Muscle of leg (tissue), 16 donors: ENCODE measurements at places on chromosomes 5 and 9. TPM values are rescaled to one million over a fixed set of nuclear protein-coding genes. Genes with fewer than 3 reads are reported as not detected.

PKD2L2 gene
- polyA plus RNA-seq = 0.21 TPM

LCN12 gene
- polyA plus RNA-seq = 5.3 TPM

CDC20B gene
- polyA plus RNA-seq = not detected

PCDHGA10 gene
- 1.3 TPM for polyA plus RNA-seq

ZBED3 gene
- polyA plus RNA-seq = 9.5 TPM

TOR4A gene
- 3.6 TPM for polyA plus RNA-seq

RNF180 gene
- 1.6 TPM for polyA plus RNA-seq

FGF10 gene
- polyA plus RNA-seq = 2.6 TPM

SECISBP2 gene
- polyA plus RNA-seq = 31.9 TPM

CDH6 gene
- 2.6 TPM for polyA plus RNA-seq

CRHBP gene
- 0.50 TPM for polyA plus RNA-seq

KIAA0825 gene
- polyA plus RNA-seq = 1.6 TPM

PGGT1B gene
- polyA plus RNA-seq = 15.2 TPM

GARIN3 gene
- polyA plus RNA-seq = not detected

PCDHB8 gene
- 2.7 TPM for polyA plus RNA-seq

ACER2 gene
- 1.3 TPM for polyA plus RNA-seq

HTR4 gene
- polyA plus RNA-seq = not detected

BTNL3 gene
- polyA plus RNA-seq = 0.07 TPM

SNCAIP gene
- polyA plus RNA-seq = 8.9 TPM

GAPT gene
- polyA plus RNA-seq = 0.51 TPM

ROR2 gene
- 2.3 TPM for polyA plus RNA-seq

PCDHB11 gene
- 2.1 TPM for polyA plus RNA-seq

GZMA gene
- 0.25 TPM for polyA plus RNA-seq

RANBP3L gene
- 0.16 TPM for polyA plus RNA-seq

FBLL1 gene
- polyA plus RNA-seq = 0.69 TPM

TSLP gene
- polyA plus RNA-seq = 0.36 TPM

SEMA5A gene
- 37.3 TPM for polyA plus RNA-seq

MIGA2 gene
- polyA plus RNA-seq = 17.3 TPM

FOXI1 gene
- not detected for polyA plus RNA-seq

SHC3 gene
- polyA plus RNA-seq = 0.51 TPM

DNM1 gene
- polyA plus RNA-seq = 41.7 TPM

OSMR gene
- polyA plus RNA-seq = 7.6 TPM

GABRP gene
- polyA plus RNA-seq = 1.0 TPM

CAMK4 gene
- polyA plus RNA-seq = 4.6 TPM

NR2F1-AS1 gene
- polyA plus RNA-seq = 1.7 TPM

CNTNAP3 gene
- polyA plus RNA-seq = 2.1 TPM

C5orf58 gene
- 0.27 TPM for polyA plus RNA-seq

MAP1B gene
- polyA plus RNA-seq = 30.7 TPM

LECT2 gene
- polyA plus RNA-seq = 0.27 TPM

PCDHGA11 gene
- 2.7 TPM for polyA plus RNA-seq

GABRA1 gene
- not detected for polyA plus RNA-seq

FSTL4 gene
- polyA plus RNA-seq = 1.6 TPM

PRXL2C gene
- polyA plus RNA-seq = 11.8 TPM

RLN2 gene
- polyA plus RNA-seq = 1.5 TPM
